ENCODE measurements at places on chromosomes 6 and 20. TPM values are rescaled to one million over a fixed set of nuclear protein-coding genes. Genes with fewer than 3 reads are reported as not detected.

The TCF21 gene
- total RNA-seq: not detected

The CLPSL1 gene
- not detected for total RNA-seq

The CYP21A2 gene
- 0.12 TPM for total RNA-seq

The BTBD9 gene
- 12.6 TPM for total RNA-seq

The NKAIN4 gene
- not detected for total RNA-seq

The PGC gene
- not detected for total RNA-seq

The DUSP15 gene
- total RNA-seq: not detected

The NINL gene
- 2.3 TPM for total RNA-seq

The ZBTB9 gene
- total RNA-seq: 9.0 TPM

The CD24 gene
- total RNA-seq: 0.22 TPM

The SIRPB2 gene
- total RNA-seq: not detected

GRCh38 chr6:130138116-130138908 lies 84.4 kb downstream of the SAMD3 start:
- peak; percentile 15 for DNase-seq

DNA sequence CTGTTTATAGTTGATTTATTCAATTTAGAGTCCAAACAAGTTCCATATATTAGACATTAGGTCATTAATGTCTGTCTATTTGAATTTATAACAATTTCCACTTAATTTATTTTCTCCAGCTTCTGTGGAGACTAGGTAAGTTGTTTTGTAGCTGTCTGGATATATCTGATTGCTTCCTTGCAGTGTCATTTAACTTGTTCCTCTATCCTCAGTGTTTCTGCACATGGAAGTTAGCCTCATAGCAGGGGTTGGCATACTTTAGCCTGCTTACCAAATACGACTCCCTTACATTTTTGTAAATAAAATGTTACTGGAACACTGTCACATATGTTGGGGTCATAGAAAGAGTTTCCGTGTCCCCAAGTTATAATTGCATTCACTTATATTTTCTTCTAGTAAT lies 216.1 kb downstream of the ESR1 start:
- no peak for DNase-seq

DNA sequence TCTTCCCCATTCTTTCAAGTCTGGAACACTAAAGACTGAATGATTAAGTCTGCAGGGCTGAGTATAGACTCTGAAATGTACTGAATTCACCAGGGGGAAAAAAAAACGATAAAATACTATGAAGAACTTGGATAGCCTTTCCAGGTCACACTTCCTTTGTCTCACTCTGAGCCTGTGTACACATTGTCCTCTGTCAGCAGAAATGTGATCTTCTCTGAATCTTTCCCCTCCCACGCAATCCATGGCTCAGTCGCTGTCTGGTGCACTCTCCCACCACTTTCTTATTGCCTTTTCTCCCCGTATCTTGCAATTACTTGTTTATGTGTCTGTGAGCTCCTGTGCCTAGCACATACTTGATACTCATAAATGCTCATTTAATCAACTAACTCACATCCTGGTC lies 212.6 kb upstream of the RSPO3 start:
- DNase-seq: no peak

DNA sequence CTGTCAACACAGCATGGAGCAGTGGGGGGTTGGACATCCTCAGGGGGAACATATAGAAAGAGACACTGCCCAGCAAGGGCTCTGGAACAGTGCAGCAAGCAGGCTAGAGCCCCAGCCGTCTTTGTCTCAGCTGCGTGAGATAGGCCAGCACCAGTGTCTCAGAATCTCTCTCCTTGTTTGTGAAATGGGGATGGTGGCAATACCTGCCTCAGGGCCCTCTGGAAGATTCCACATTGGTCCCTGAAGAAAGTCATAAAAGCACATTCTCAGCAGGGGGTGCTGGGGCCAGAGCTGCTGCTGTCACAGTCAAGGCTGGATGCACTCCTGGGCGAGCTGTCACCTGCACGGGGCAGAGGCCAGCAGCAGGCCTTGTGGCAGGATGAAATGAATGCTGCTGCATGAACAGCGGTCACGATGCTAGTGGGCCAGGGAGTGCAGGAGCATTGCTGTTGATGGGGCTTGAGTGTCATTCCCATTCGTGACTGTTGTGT lies 121.7 kb downstream of the SYCP2 start:
- no peak for DNase-seq

- DNase-seq: no peak
Observed at GRCh38 chr6:152364866-152365265, 272.3 kb downstream of the SYNE1 start.

- no peak for DNase-seq
Observed at GRCh38 chr6:134063121-134063965, 10.9 kb upstream of the SLC2A12 start.

GRCh38 chr6:2976571-2977085 lies 5.3 kb upstream of the SERPINB6 start:
- DNase-seq: no peak

DNA sequence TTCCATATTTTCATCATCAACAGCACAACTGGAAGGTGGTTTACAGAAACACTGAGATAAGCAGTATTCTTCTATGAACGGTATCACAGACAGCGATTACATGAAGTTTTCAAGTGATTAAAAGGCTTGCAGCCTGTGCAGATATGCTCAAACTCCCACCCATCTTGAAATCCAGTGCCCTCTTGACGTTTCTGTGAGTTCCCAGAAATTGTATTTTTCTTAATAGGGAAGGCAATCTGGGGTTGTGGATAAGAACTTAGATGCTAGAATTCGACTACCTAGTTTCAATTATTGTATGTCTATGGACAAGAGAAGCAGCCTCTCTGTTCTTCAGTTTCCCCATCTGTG lies 290.3 kb downstream of the ZNF217 start:
- DNase-seq: no peak

DNA sequence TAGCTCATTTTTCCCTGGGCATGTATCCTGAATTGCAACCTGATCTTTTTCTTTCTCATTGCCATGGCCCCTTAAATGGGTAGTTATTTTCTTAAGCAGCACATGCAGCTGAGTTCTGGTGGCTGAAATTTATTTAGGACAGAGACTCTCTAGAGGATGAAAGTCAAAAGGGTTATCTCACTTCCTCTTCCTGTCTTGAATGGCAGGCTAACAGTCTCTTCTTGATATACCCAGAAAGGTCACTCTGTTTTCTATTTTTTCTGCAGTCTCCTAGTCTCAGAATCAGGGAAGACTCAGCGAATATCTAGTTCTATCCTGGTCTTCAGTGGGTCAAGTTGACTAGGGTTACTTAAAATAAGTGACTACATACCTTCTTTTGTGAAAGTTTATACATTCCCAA lies 243.3 kb downstream of the EPHA7 start:
- no peak for DNase-seq

GRCh38 chr20:36823121-36823520 lies 49.6 kb upstream of the DSN1 start:
- DNase-seq: no peak

DNA sequence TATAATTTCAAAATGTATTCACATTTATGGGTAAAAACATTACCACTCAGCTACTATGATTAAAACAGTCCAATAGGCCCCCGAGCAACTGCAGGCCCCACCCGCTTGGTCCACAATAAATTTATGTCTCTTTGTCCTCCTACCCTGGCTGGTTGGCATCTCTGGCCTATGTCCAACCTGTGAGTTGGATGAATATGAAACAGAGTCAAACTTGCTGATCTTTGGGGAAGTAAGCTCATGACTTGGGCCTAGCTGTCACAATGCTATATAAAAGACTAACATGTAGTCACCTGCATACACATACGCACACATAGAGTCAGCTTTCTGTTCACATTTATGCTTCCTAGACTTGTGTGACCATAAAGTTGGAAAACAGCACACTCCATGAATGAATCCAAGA lies 20.5 kb downstream of the MAP7 start:
- no peak for DNase-seq

DNA sequence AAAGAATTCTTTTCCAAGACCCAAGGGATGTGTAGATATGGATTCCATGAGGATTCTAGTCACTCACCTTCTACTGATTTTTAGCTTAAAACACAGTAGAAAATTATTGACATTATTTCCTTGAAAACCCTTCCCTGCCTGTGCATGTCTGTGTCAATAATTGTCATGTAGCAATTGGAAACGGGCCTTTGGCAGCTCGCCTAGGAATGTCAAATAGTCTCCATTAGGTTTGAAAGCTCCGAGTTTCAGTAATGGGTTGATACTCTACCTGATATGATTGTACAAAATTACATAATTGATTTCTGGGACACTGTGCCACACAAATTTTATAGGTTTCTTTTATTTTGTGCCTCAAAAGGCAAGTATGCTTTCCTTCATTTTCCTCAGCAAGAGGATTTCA lies 515.2 kb upstream of the ARID1B start:
- DNase-seq: no peak

- DNase-seq: no peak
Observed at GRCh38 chr6:159804504-159804903, 4.4 kb downstream of the PNLDC1 start.

DNA sequence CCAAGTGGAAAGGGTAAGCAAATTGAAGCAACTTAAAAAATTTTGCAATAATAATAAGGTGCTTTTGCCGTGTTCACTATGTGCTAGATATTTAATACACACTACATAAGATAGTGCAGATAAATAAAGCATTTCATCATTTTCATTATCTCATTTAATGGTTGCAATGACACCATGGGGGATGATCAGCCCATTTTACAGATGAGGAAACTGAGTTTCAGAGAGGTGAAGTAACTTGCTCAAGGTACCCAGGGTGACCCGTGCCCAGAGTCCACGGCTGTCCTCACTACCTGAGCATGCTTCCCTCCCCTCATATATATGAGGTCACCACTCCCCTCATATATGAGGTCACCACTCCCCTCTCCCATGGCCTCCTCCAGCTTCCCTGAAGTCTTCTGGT lies 7.5 kb upstream of the KCNK5 start:
- DNase-seq: no peak

DNA sequence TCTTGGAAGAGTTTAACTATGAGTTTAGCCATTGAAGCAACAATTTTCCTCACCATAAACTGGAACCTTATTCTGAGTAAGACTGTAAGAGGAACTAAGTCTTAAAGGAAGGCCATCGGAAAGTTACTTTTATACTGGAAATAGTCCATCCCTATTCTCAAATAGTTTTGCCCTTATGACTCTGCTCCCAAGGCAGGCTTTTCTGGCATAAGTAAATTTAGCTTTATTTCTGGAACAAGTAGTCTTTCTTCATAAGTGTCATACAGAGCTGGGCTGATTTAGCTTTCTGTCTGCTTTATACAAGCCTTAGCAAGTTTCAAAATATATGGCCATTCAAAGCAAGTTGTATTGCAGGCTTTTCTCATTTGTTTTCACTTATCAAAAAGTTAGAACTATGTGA lies 328.1 kb downstream of the HACE1 start:
- no peak for DNase-seq

- DNase-seq: no peak
Observed at GRCh38 chr6:158322724-158323560, 10.7 kb downstream of the TULP4 start.

Measured in activated CD4-positive, alpha-beta T cell treated with anti-CD3 and anti-CD28 coated beads, Interleukin-2, amount 10 ng/mL, durations not matched to agents 7 days and 5 days (primary cell).